CD4-positive, alpha-beta T cell treated with Interleukin-10 for 1 hour (primary cell): ENCODE measurements at places on chromosomes 11 and 22.

DNA sequence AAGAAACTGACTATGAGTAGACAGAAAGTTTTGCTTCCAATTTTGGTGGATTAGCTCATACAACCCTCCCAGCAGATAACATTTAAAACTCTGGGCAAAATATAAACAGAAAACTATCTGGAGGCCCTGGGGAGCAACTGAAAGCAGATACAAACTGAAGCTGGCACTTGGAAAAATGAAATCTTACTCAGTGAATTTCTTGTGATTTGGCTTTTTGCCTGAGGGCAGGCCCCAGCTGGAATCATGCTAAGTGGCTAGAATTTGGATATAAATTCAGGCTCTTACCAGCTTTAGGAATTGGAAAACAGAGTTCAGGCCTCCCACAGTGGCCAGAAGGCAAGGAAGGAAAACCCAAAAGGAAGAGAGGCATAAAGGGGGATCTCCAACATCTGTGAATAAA lies 85.8 kb downstream of the EFCAB6 start:
- DNase-seq = no peak

- peak; percentile 58 for DNase-seq
Observed at GRCh38 chr22:39097098-39098020, at the start of gene APOBEC3H. Gene APOBEC3H (plus strand): TSS chr22:39097244. CDS start chr22:39100279, 3,035 bp downstream.

DNA sequence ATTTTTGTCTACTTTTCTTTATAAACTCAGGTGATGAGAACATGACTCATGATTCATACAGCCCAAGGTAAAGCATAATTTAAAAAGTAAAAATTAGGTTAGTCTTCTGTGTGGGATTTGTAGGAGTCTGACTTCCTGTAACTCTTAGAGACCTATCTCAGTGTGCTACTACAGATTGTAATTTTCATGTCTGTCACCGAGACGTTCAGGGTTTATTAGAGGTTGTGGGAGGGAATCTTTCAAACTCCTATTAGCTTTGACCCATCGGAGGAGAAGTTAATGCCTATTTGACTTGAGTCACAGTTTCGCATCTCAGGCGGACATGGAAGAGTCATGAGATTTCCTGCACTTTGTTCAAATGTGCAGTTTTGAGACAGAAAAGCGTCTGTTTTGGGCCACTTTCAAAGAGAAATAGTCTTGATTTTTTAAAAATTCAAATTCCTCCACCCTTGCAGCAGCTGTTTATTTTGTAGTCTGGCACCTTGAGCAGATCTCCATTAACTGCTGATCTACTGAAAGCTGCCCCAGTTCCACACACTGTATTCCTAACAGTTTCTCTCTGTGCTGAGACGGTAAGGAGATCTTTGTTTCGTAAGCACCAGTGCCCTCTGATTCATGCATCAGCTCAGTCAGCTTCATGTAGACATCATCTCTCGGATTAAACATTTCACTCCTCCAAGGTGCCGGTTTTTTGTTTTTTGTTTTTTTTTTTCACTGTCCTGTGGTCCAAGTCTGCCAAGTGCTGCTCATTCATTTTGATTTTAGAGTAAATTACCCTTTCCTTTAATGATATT lies 24.3 kb downstream of the ALKBH3 start:
- DNase-seq = no peak

DNA sequence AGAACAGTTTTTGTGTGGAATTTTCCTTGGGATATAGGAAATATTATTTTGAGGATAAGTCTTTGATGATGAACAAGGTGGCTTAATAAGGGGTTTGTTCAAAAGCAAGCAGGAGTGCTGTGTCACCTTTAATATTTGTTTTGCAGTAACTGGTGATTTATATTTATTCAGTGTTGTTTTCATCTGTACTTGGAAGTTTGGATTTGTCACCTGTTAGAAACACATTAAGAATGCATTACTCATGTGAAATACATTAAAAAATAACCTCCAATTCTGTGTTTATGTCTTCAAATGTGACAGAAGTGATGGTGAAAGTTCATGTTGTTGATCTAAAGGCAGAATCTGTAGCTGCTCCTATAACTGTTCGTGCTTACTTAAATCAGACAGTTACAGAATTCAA lies 70.5 kb downstream of the DKK3 start:
- DNase-seq = no peak

DNA sequence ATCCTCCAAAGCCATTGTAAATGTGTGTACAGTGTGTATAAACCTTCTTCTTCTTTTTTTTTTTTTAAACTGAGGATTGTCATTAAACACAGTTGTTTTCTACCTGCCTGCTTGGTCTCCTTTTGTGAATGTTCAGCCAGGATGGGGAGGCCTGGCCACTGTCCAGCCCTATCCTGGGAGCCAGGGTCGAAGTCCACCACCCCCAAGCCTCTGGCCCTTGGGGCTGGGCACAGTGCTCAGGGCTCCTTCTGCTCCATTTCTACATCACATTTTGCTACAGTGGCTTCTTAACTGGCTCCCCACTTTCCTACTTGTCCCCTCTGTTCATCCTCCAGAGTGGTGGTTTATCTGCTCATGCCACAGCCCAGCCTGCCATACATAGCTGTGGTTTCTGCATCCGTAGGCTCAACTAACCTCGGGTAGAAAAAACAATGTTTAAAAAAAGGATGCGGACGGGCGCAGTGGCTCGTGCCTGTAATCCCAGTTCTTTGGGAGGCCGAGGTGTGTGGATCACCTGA lies 2.5 kb upstream of the SMARCB1 start:
- DNase-seq = peak; percentile 17

- no peak for DNase-seq
Observed at GRCh38 chr11:12591706-12592105, 82.5 kb upstream of the TEAD1 start.
